ENCODE measurements at places on chromosomes 6 and 20. TPM values are rescaled to one million over a fixed set of nuclear protein-coding genes. Genes with fewer than 3 reads are reported as not detected.

- peak; percentile 23 for DNase-seq
These were observed 44.3 kb upstream of the BCLAF1 start for GRCh38 chr6:136333824-136334464.

GRCh38 chr6:125983246-125983945, 2.9 kb upstream of the TRMT11 start:
- DNase-seq, result no peak

GRCh38 chr6:114449659-114450058, 106.8 kb upstream of the HS3ST5 start:
- no peak for DNase-seq

GRCh38 chr20:16228722-16229121, 344.5 kb downstream of the KIF16B start:
- DNase-seq, result no peak

- no peak for DNase-seq
These were observed 300.7 kb downstream of the TENT5A start for GRCh38 chr6:81451787-81452186.

DNA sequence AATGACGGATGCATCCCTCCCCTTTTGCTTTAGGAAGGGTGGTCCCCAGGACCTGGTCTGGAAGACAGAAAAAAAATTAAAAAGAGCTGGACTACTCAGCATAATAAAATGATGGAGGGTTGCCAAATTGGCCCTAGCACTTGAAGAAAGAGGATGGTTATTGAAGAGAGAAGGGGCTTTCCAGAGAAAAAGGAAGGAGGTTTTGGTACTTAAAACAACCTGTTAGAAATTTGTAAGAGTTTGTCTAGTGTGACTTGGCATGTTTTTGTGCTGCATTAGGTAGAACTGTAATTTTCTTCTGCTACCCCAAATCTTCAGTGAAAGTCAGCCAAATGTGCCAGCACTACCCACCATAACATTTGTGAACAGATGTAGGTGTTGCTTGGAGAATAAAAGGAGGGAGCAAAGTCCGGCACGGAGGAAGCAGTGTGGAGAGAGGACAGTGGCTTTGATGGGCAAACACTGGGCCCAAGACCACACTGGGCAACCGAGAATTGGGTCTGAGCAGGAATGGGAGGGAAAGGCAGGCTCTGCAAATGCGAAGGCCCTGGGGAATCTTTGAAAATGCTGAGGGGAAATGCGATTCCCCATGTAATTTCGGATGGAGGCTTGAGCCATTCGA, 160.9 kb downstream of the QRSL1 start:
- DNase-seq, result no peak

GRCh38 chr20:51327251-51327841, 215.2 kb downstream of the NFATC2 start:
- no peak for DNase-seq

DNA sequence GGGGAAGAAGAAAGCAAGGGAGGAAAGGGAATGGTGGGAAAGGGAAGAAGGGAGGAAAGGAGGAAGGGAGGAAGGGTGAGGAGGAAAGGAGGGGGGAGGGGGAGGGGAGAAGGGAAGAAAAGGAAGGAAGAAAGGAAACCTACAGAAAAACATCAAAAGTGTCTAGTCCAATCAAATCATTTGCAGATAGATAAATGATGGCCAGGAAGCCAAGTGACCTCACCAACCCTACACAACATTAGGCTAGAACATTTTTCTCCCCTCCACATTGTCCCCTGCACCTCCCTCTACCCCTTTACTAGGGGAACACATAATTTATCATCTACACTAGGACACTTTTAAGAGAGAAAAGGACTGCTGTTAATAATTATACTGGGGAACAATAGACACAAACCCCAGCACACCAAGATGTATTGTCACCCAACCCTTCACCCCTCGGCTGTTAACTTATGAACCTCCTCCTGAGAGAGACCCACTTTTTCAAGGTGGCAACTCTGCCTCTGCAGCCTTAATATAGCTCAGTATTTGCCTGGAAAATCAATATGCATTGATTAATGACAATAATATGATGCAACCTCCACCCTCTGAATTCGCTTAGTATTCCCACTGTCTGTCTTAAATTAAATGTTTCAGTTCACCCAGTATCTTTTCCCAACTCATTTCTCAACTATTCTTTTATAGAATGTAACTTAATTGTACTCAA, 231.2 kb downstream of the PTPRT start:
- no peak for DNase-seq

- DNase-seq, result no peak
These were observed 146.4 kb downstream of the AKAP7 start for GRCh38 chr6:131281471-131282270.

DNA sequence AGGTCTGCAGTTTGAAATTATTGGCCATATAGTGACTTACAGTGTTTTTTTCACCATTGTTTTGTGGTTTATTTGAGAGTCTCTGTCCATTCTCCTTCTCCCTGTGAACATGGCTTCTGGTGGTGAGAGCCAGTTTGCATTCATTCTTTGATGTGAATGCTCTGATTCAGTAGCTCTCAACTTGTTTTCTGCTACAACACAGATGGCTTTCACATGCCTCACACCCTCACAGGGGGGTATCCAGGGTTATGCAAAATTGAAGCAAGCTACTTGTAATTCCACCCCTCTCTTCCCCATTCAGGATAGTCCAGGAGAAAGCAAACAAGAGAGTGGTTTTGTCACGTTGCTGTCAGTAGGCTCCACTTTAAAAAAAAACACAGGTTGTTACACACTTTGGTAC, 55.6 kb downstream of the SLX4IP start:
- DNase-seq, result no peak

DNA sequence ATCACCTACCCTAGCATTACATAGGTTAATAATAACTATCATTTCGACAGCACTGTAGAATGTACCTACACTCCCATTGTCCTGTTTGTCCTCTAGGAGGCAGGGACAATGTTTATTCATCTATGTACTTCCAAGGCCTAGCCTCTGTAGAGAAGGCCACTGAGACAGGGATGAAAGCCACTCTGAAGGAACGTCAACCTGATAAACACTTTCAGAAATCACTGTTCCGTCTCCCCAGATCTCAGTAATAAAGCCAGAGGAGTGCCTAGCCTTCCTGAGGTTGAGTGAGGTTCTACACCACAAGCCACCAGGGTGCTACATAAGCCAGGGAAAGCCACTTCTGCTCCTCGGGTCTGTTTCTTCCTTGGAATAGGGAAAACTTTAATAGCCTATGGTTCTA, 44.8 kb downstream of the POPDC3 start:
- no peak for DNase-seq

- DNase-seq, result no peak
These were observed 26.6 kb downstream of the PYGB start for GRCh38 chr20:25274481-25274880.

DNA sequence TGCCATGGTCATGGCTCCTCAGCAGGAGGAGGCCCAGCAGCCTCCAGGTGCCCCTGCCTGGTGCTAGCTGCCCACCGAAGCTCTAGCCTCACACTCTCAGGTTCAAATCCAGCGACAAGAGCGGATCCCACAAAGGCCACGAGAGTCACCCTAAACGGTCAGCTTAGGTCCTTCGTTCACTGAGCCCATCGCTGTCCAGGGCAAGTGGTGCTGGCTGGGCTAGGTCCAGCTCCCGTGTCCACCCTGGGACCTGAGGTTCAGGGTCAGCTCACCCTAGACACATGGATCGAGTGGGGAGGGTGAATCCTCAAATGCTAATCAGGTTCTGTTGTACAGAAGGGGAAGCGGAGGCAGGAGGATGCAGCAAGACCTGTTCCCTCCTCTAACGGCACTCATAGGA, 171.9 kb upstream of the SULF2 start:
- no peak for DNase-seq

- no peak for DNase-seq
These were observed 22.5 kb downstream of the STAU1 start for GRCh38 chr20:49165611-49166010.

DNA sequence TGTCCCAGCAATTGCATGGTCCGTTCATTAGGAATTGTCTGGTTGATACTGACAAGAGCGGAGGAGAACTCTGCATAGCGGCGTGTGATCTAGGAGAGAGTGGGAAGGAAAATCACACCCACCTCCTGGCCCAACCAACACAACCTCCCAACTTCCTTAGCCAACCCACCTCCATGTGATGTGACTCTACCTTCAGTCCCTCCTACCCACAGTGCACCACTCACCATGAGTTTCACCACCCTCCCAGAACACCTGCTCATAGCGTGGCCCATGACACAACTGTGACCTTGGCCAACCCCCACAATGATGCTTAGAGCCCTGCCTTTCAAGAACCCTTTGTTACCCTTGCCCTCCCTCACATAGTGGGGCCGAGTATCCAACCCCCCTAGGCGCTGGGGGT, 7.7 kb downstream of the VPS52 start:
- DNase-seq, result no peak

- DNase-seq, result no peak
These were observed 142.2 kb upstream of the KCNG1 start for GRCh38 chr20:51165131-51165530.

- no peak for DNase-seq
These were observed 36.3 kb downstream of the COX4I2 start for GRCh38 chr20:31673943-31674463.

- no peak for DNase-seq
These were observed 20.2 kb upstream of the ARFGEF2 start for GRCh38 chr20:48901326-48901725.

DNA sequence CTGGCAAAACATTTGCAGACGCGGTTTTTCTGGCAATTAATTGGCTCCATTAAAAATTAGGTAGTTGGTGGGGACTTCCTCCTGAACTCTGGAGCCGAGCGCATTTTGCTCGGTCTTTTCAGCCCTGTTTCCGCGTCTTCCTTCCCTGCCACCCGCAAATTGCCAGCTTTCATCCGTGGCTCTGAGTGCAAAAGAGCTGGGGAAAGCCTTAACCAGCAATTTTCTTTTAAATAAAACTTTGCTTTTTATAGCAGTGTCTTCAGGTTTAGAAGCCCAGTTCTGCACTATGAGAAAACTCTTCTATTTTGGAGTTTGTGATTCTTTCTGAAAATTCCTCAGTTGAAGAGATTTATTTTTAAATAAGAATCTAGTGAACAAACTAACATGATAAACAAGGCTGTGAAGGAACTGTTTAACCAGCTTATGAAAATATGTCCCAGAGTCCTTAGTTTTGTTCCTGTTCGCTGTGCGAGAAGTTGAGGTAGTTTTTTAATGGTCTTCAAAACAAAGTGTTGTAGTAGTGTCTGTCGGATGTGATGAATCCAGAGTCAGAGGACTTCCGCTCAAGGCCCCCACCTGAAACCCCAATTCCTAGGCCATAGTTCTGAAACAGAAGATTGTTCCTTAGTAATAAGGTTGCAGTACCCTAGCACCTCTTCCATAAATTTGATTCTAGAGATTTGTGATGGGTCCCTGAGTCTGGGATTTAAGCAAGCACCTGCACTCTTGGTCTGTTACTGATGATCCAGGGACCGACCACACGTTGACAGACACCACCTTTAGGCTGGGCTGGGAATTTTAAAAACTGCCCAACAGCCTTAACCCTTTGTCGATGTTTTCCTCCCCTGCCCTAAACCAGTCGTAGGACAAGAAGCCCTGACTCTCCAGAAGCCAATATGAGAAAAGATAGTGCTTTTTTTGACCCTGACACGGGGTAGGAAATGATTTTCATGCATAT, 950 bp downstream of the KCTD20 start:
- peak; percentile 39 for DNase-seq

GRCh38 chr20:50731055-50731929, at the start of gene PARD6B:
Gene PARD6B, plus strand, starts transcription at chr20:50731580. Its CDS starts 207 bp downstream, at chr20:50731787.
- peak; percentile 99 for DNase-seq

DNA sequence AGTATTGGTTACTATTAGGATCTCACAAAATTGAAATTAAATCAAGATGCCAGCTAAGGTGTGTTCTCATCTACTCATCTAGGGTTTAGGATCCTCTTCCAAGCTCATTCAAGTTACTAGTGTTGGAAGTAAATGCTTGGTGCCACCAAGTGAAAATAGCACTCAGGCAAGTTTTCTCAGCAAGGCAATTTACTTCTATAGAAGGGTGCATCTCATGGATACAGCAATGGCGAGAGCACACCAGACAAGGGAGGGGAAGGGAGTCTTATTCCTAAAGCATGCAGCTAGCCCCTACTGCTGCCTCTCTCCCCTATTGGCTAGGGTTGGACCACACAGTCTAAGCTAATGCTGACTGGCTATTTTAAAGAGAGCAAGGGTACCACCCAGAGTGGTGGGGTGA, 23.0 kb upstream of the FAM8A1 start:
- DNase-seq, result no peak

HLA-DQA2 gene
- total RNA-seq, result 5.7 TPM

SYCP2L gene
- not detected for total RNA-seq

RIMS1 gene
- total RNA-seq, result 0.56 TPM

TFAP2B gene
- total RNA-seq, result not detected

POU5F1 gene
- total RNA-seq, result 3.4 TPM

MCCD1 gene
- not detected for total RNA-seq

MAP3K4 gene
- 32.1 TPM for total RNA-seq

Measured in colonic mucosa (tissue), 4 donors.